ENCODE measurements at places on chromosomes 5 and 9. TPM values are rescaled to one million over a fixed set of nuclear protein-coding genes. Genes with fewer than 3 reads are reported as not detected.

GRCh38 chr5:157554179-157555036, 21.2 kb downstream of the ADAM19 start:
- no peak overlapping the region for H3K4me3 ChIP-seq
- DNase-seq, result no peak
- H3K4me1 ChIP-seq, result peaks cover 21% of the 10 kb centered on the region
- H3K36me3 ChIP-seq, result no peaks in the 10 kb centered on the region
- peak overlapping the region; percentile 40 for H3K27ac ChIP-seq
- H3K27me3 ChIP-seq, result no peaks in the 10 kb centered on the region

DNA sequence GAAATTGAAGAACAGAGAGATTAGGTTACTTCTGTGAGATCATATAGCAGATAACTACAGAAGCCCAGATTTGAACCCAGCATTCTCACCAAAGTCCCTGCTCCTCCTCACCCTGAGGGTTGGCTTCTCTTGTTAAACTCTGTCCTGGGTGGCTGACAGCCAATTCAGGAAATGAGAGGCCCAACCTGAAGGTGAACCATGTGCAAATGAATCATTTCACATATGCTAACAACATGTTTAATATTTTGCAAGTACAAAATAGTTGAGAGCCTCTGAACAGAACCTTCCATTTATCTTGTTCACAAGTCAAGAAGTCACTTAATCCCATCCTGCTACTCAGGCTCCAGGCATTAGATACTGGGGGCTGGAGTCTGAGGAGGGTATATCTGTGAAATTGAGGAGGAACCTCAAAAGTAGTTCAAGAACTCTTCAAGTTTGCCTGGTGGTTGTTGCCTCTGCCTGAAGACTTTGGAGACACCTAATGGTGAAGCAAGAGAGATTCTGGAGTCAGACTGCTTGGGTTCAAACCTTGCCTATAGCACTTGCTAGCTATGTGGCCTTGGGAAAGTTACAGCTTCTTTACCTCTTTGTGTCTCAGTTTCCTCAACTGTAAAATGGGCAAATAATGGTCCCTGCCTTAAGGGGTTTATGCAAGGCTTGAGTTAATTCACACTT, 564.0 kb downstream of the PSAT1 start:
- H3K4me3 ChIP-seq, result no peak overlapping the region
- no peaks in the 10 kb centered on the region for H3K36me3 ChIP-seq
- no peak overlapping the region for H3K27ac ChIP-seq
- DNase-seq, result no peak
- H3K27me3 ChIP-seq, result no peaks in the 10 kb centered on the region

DNA sequence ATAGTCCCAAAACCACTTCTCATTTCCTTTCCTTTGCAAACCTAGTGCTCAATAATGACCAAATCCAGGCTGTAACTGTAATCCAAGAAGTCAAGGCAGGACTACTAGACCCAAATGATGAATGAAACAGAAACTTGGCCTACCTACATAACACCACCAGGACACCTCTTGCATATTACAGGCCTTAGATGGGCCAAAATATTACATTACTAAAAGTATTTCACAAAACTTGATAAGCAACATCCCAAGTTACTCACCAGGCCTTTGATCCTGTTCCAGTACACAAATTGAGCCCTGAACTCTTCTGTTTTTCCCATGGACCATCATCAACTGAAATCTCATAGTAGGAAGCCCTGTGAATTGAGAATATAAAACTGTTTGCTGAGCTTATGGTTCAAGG, 34.8 kb downstream of the NADK2 start:
- no peak overlapping the region for H3K27ac ChIP-seq
- DNase-seq, result no peak
- H3K4me1 ChIP-seq, result no peaks in the 10 kb centered on the region
- peaks cover 34% of the 10 kb centered on the region for H3K36me3 ChIP-seq
- no peak overlapping the region for H3K4me3 ChIP-seq
- H3K27me3 ChIP-seq, result no peaks in the 10 kb centered on the region

PALM2AKAP2 gene
- total RNA-seq, result 52.4 TPM

DNA sequence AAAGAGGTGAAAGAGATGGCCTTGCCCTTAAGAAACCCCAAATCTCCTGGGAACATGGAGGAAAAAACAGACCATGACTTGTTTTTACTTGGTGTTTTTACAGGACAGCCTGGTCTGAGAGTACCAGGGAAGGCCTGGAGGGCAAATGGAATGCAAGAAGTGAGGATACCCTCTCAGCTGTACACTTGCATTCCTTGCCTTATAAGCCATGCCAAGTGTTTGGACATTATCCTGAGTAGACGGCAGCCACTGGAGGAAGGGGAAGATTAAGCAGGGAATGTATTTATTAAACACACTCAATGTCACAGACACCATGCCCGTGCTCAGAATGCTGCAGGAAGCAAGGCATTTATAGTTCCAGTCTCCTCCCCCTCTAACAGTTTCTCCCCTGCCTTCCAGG, 581.4 kb downstream of the CDK5RAP2 start:
- H3K4me1 ChIP-seq, result no peaks in the 10 kb centered on the region
- no peaks in the 10 kb centered on the region for H3K36me3 ChIP-seq
- DNase-seq, result no peak
- no peak overlapping the region for H3K27ac ChIP-seq
- H3K4me3 ChIP-seq, result no peak overlapping the region

DNA sequence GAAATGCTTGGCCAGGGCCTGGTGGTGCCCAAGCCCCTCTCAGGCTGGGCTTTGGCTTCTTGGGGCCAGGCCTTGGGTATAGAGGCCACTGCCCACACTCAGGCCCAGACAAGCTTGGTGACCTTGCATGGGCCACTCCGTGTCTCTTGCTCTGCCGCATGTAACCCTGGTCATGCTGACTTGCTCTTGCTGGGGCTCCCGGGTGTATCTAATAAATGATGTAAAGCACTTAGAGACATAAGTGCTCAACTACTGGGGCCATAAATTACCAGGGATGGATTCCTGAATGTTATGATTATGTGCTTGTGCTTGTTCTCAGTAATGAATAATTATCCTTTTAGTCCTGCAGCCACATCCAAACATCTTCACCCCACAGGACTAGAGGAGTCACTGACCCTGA, 54.0 kb downstream of the C5orf15 start:
- H3K4me1 ChIP-seq, result no peaks in the 10 kb centered on the region
- no peak for DNase-seq
- no peak overlapping the region for H3K4me3 ChIP-seq
- no peak overlapping the region for H3K27ac ChIP-seq

GRCh38 chr5:66958980-66959641, 237.5 kb downstream of the CD180 start:
- H3K36me3 ChIP-seq, result no peaks in the 10 kb centered on the region
- H3K27ac ChIP-seq, result peak overlapping the region; percentile 58
- H3K27me3 ChIP-seq, result no peaks in the 10 kb centered on the region
- H3K4me1 ChIP-seq, result peaks cover 6% of the 10 kb centered on the region

KIF3A gene
- 10.5 TPM for total RNA-seq

- no peaks in the 10 kb centered on the region for H3K36me3 ChIP-seq
- H3K4me1 ChIP-seq, result peaks cover 67% of the 10 kb centered on the region
- no peaks in the 10 kb centered on the region for H3K27me3 ChIP-seq
- H3K4me3 ChIP-seq, result peak overlapping the region; percentile 36
- peak; percentile 69 for DNase-seq
- peak overlapping the region; percentile 97 for H3K27ac ChIP-seq
Measured at GRCh38 chr9:35910613-35911359, 1.5 kb downstream of the SPAAR start.

Measured in upper lobe of right lung (tissue), 1 donor.